ENCODE measurements at places on chromosomes 3 and 15. TPM values are rescaled to one million over a fixed set of nuclear protein-coding genes. Genes with fewer than 3 reads are reported as not detected.
A peak's percentile ranks its signal among the peaks of the same experiment; 100 is the strongest.

- DNase-seq = no peak
Measured at GRCh38 chr15:66229790-66230465, 23.6 kb downstream of the MEGF11 start.

Gene LRTM1
- total RNA-seq = not detected

DNA sequence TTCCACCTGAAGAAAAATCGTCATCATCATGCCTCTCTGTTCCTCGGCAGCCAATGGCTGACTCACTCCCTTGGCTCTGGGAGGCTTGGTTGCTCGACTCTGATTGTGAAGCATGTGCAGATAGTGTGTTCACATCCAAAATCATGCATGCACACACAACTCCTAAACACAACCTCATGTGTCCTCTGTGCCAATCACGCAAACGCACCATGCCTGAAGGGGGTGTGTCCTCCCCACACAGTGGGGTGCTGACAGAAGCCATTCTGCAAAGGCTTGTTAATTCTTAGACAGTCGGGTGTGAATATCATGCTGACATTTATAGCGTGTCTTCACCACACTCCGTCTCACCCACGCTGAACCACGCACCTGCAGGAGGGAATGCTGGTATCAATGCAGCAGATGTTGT, 11.4 kb upstream of the CCDC174 start:
- DNase-seq = no peak

Gene NR2E3
- total RNA-seq = not detected

- DNase-seq = peak; percentile 8
Measured at GRCh38 chr15:64596701-64597476, 136.5 kb downstream of the ZNF609 start.

Gene DPH3
- total RNA-seq = 17.7 TPM

DNA sequence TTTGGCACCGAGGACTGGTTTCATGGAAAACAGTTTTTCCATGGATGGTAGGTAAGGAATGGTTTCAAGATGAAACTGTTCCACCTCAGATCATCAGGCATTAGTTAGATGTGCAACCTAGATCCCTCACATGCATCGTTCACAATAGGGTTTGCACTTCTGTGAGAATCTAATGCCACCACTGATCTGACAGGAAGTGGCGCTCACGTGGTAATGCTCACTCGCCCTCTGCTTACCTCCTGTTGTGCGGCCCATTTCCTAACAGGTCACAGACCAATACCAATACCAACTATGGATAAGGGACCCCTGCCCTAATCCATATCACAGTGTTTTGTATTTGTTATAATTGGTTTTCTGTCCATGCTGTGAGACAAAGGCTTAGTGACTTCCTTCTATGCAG, 58.9 kb downstream of the SLMAP start:
- no peak for DNase-seq

Gene KNL1
- 18.1 TPM for total RNA-seq

Gene NIPA2
- 98.0 TPM for total RNA-seq

Gene BRK1
- total RNA-seq = 170 TPM

Gene SUSD5
- 3.8 TPM for total RNA-seq

DNA sequence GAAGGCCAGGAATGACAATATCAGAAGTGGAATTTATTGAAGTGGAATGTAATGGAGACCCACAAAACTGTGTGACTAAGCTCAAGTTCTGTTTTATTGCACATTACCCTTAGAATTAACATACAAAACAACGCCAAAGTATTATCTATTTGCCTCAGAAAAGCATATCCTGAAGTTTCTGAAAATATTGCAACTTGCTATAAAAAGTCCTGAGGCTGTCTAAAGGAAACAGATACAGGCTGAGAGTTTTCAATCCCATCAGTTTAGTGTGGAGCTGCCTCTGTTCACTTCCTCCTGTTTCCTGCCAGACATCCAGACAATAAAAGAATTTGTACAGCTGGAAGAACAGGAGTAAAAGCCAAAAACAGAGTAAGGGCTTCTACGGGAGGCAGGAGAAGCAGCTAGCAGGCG, 108.8 kb downstream of the FBN1 start:
- peak; percentile 81 for DNase-seq

Gene AADACL2
- total RNA-seq = not detected

- no peak for DNase-seq
Measured at GRCh38 chr3:155891321-155891720, 20.9 kb downstream of the GMPS start.

- DNase-seq = no peak
Measured at GRCh38 chr3:184227481-184227935, 1.9 kb upstream of the VWA5B2 start.

All from pulmonary artery endothelial cell (primary cell).